ENCODE measurements at places on chromosomes 6 and 20.

- DNase-seq, result no peak
These were observed 28.7 kb downstream of the NTSR1 start for GRCh38 chr20:62737271-62737811.

DNA sequence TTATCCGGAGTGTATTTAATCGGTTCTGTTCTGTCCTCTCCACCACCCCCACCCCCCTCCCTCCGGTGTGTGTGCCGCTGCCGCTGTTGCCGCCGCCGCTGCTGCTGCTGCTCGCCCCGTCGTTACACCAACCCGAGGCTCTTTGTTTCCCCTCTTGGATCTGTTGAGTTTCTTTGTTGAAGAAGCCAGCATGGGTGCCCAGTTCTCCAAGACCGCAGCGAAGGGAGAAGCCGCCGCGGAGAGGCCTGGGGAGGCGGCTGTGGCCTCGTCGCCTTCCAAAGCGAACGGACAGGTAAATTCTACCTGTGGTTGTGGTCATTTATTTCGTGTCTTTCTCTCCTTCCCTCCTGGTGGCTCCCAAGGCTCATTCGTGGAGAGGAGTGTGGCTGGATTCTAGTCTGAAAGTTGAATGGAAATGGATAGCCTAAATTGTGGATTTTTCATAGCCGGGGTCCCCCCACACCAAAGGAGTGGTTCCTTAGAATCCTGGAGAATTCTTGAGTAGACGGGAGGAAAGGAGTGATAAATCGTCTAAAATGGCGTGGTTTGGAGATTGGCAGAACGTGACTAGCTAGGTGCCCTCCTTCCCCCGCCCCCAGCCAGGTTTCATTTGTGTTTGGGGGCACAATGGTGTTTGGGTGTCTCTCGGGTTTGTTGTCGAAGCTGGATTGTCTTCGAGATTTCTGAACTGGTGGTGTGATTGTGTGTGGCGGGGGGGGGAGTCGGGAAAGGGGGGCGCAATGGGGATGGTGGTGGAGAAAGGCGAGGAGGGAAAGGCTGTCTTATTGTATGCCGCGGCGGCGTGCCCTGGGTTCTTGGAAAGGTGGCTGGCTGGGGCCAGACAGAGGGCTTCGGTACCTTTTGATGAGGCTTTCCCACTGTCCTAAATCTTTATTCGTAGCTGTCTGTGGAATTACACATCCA, 673 bp downstream of the MARCKS start:
- DNase-seq, result peak; percentile 11

GRCh38 chr6:5937936-5938706, 68.6 kb downstream of the NRN1 start:
- no peak for DNase-seq

- DNase-seq, result peak; percentile 78
These were observed 113.5 kb upstream of the BTN3A2 start for GRCh38 chr6:26251354-26252076.
